ENCODE measurements at places on chromosomes 5 and 9.

- DNase-seq, result no peak
Measured at GRCh38 chr5:169534311-169534880, 49.2 kb upstream of the SPDL1 start.

DNA sequence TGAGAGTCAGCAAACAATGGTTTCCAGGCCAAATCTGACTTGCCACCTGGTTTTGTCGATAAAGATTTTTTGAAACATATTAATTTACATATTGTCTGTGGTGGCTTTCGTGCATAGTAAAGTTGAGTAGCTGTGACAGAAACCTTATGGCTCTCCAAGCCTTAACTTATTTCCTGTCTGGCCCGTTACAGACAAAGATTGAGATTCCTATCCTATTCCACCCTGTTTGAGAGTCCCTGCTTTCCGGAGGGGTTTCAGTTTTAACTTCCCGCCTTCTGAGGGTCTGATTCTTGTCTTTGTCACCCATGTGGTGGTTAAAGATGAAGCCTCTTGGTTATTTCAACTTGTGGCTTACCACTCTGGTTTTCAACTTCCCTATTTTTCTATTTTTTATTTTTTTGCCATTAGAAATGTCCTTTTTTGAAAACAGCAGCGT lies 11.4 kb downstream of the OTULIN start:
- DNase-seq, result no peak

DNA sequence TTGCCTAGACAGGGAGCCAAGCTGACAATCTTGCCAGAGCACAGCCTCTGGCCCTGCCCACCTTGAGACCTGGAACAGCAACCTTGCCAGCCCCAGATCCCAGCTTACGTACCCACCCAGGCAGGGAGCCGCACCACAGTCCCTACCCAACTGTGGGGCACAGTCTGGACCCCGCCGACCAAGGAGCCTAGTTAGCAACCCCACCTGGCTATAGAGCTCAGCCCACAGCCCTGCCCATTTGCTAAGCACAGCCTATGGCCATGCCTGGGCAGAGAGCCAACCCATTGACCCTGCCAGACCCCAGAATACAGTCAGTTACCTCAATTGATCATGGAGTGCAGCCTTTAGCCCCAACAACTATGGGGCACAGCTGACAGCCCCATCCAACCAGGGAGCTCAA lies 97.9 kb upstream of the SH3GL2 start:
- DNase-seq, result no peak

GRCh38 chr5:135244620-135245021 lies 154.4 kb downstream of the MACROH2A1 start:
- DNase-seq, result no peak

DNA sequence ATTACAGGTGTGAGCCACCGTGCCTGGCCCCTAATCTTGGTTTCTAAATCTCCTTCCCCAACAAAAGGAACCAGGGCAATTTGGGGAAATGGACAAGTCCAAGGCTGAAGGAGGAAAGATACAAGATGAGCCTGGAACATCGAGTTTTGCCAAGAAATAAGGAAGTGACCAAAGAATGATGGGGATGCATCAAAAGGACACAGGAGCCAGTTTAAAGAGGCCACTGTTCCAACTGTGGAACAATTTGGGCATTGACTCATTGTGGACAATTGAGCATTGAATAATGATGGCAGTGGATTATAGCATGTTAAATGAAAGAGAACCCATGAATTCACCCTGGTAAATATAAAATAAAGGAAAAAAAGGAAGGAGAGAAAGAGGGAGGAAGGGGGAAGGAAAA lies 47.5 kb downstream of the DUSP1 start:
- DNase-seq, result no peak

DNA sequence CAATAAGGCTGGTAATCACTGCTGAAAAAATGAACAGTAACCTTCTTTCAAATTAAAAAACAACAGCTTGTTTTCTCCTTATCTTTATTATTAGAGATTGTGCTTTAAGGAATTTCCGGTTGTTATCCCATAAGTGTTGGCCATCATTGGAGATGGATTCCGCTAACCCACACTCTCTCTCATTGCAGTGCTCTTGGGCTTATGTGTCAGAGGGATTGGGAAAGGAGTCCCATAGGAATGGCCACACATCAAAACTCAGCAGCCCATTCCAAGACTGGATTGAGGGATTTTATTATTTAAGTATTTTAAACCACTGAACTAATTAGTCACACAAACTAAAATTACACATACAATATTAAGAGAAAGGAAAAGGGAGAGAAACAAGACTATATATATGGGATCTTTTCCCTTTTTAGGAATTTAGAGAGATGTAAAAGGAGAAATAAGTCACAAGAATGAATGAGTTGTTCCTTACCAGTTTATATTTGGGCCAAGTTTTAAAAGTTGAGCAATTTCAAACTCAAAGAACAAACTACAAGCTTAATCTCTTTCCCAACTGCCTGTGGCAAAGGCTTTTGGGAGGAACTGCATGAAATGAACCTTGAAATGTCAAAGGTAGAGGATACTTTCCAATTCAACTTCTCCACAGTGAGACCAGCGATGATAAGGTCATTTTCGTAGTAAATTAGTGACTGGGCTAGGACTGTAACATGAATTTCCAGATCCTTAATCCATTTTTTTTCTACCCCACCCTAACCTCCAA lies 2.4 kb downstream of the SPINK6 start:
- DNase-seq, result no peak

GRCh38 chr5:129820-130219 lies 37.9 kb downstream of the PLEKHG4B start:
- DNase-seq, result no peak

DNA sequence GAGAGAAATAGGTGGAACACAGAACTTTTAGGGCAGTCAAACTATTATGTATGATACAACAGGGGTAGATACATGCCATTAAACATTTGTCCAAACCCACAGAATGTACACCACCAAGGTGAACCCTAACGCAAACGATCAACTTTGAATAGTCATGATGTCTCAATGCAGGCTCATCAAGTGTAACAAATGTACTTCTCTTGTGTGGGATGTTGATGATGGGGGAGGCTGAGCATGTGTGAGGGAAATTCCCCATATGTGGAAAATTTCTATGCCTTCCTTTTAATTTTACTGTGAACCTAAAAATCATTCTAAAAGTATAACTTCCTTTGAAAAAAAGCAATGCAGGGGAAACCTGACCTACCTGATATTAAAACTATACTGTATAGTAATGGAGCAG lies 201.4 kb upstream of the RASEF start:
- DNase-seq, result no peak

DNA sequence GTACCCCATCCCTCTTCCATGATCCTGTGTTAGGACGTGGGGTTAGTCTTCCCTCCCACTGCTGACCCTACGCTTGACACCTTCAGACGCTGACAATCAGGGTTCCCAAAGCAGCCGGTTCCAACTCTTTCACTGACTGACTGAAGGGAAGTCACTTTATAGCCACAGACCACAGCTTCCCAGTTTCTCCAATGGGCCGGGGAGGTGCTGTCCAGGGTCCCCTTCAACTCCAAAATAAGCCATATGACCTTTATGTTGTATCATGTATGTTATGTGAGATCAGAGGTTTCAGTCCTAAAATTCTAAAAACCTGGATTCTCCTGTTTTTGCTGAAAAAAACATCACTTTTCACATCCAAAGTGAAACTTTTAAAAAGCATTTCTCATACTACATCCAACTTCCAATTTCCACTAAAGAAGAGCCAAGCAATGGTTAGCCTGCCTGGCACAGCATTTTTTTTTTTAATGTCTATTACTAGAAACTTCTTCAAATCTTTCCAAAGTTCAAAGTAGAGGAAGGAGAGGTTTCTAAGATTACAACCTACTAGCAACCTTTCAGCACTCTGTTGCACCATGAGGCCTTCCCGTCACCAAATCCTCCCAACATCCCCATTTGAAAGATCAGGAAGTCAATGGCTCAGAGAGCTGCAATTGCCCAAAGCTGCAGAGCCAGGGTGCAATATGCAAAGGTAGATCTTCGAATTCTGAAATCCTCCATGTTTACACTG lies 5.2 kb downstream of the EPB41L4B start:
- DNase-seq, result no peak

DNA sequence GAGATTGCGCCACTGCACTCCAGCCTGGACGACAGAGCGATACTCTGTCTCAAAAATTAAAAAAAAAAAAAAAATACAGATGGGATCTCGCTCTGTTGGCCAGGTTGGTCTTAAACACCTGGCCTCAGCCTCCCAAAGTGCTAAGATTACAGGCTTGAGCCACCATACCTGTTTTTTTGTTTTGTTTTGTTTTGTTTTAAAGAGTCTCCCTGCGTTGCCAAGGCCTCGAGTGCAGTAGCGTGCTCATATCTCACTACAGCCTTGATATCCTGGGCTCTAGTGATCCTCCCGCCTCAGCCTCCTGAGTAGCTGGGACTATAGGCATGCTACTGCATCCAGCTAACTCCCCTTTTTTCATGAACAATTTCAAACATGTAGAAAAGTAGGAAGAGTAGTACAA lies 7.2 kb downstream of the ATP6V0E1 start:
- no peak for DNase-seq

- DNase-seq, result no peak
Measured at GRCh38 chr9:138098908-138099791, 221.6 kb downstream of the CACNA1B start.

- DNase-seq, result no peak
Measured at GRCh38 chr5:31964007-31964360, 210.1 kb downstream of the GOLPH3 start.

GRCh38 chr9:4691795-4692194 lies 12.4 kb downstream of the CDC37L1 start:
- DNase-seq, result no peak

DNA sequence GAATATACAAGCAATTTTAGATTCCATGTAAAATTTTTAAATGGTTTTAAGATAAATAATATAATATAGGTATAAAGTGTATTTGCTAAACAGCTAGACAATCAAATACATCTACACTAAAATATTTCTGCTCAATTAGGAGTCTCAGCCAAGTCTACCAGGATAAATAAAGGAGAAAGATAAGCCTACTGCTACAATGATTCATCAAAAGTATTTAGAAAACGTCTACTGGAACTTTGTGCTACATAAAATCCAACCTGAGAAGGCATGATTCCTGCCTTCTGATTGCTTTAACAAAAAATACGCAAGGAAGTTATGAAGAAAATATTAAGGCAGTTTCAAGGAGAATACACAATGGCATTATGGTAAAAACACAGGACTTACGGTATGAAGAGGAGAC lies 570.6 kb downstream of the EFNA5 start:
- DNase-seq, result no peak

- DNase-seq, result no peak
Measured at GRCh38 chr5:14716755-14717752, 52.5 kb downstream of the OTULIN start.

- no peak for DNase-seq
Measured at GRCh38 chr9:14746626-14747025, 24.1 kb upstream of the CER1 start.

DNA sequence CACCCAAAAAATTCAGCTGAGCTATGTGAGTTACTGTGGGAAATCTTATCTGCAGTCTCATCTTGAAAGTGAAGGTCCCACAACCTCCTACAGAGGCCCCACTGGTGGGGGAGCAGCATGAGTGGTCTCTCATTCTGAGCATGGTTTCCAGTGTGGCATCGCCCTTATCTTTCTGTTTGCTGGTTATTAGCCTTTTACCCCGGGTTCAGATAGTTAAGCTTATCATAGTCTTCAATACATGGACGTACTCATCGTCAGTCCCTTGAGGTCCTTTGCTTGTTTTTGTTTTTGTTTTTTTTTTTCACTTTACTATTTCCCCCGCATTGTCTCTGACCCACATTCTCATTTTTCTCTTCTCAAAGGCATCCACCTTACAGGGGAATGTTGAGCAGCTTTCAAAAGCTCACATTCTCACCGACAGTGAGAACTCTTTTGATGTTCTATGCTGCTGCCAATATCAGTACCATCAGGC lies 7.7 kb upstream of the HAVCR2 start:
- DNase-seq, result no peak

- no peak for DNase-seq
Measured at GRCh38 chr5:13207112-13207511, 737.4 kb downstream of the DNAH5 start.

GRCh38 chr9:129586245-129586644 lies 34.7 kb downstream of the C9orf50 start:
- DNase-seq, result no peak

DNA sequence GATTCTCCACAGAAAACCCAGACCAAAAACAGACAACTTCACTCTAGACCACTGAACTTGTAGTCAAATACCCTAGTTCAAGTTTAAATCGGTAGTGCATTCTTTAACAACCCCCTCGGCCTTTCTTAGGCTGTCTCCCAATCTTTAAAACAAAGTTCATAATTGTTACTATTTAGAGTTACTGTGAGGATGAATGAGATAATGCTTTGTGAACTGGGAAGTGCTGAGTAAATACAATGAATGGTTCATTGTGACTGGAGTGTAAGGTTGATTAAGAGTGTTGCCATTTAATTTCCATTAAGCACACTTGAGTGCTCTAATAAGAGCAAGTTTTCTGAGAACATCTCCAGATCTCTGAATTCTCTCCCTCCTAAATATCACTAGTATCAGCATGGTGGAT lies 228.8 kb upstream of the PIK3R1 start:
- DNase-seq, result no peak

- DNase-seq, result no peak
Measured at GRCh38 chr5:62960781-62961180, 382.2 kb downstream of the LRRC70 start.

GRCh38 chr5:83364312-83365299 lies 106.9 kb upstream of the VCAN start:
- no peak for DNase-seq

DNA sequence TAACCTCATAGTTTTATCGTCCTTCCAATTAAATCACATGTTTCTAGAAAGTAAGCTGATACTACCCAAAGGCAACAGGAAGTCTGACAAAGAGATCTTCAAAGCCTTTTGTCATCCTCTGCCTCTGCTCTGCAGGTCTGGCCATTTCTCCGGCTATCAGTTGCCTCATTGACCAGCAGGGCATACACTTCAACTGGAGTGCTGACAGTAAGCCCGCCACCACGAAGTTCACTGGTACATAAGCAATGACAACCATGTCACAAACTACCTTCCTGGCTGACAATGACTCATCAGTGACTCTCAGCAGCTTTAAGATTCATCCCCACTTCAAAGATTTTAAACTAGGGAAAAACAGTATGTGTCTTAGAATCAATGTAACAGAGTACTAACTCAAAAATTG lies 20.6 kb downstream of the SPTLC1 start:
- DNase-seq, result no peak

DNA sequence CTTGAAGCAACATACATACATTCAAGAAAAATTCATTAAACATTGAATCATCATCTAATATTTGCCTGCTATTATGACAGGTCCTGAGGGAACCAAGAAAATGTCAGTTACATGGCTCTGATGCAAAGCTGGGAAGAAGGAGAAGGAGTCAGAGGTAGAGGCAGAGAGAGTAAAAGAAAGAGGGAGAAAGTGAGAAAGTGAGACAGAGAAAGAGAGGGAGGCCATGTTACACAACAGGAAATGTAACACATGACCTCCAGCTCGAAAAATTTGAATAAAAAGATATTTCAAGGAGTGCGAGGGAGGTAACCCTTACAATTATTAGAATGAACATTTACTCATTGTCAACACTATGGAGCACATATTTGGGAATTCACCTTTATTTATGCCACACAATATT lies 189.7 kb downstream of the PDE4D start:
- no peak for DNase-seq

- DNase-seq, result peak; percentile 71
Measured at GRCh38 chr9:121278477-121279261, 10.7 kb downstream of the GSN start.

- DNase-seq, result no peak
Measured at GRCh38 chr5:80034559-80034958, 589 bp upstream of the THBS4 start.
